ENCODE measurements at places on chromosomes 5 and 9.
A peak's percentile ranks its signal among the peaks of the same experiment; 100 is the strongest.

- DNase-seq, result no peak
These were observed 176.5 kb upstream of the PANK3 start for GRCh38 chr5:168755548-168756093.

GRCh38 chr5:59764361-59764760, 129.2 kb downstream of the PDE4D start:
- DNase-seq, result no peak

DNA sequence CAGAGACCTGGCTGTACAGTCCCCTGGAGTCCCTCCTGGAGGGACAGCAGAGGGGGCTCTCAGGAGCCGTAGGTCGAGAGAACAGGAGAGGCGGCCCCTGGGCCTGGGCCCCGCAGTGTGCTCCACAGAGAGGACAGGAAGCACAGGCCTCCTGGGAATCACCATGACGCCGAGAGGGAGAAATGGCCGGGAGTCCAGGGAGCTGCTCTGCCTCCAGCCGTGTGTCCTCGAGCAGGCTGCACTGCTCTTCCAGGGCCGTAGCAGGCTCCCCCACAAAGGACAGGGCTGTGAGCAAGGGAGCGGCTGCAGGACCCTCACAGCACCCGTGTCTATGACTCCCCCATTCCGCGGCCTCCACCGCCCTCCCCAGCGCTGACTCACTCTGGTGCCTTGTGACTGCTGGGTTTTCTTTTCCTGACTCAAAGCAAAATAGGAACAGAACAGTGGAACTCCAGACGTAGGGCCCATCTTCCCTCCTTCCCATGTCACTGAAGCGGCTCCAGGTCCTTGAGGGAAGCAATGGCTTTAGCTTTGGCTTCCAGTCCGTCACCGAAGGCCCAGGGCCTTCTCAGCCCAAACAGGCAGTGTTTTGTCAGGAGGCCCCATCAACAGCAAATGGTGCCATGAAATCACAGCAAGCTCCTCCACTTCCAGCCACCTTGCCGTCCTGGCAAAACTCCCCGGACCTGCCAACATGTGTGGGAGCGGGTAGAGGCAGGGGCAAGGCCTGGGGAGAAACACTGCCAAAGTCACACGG, 114.2 kb downstream of the LHFPL2 start:
- no peak for DNase-seq

GRCh38 chr5:55232985-55233928, at the start of gene CCNO:
TSS of gene CCNO (minus strand) at chr5:55233608. CDS start at chr5:55233523, 85 bp downstream.
- peak; percentile 39 for DNase-seq

- DNase-seq, result no peak
These were observed 23.8 kb downstream of the NEURL1B start for GRCh38 chr5:172664681-172665541.

GRCh38 chr9:36276781-36277181, 18.5 kb upstream of the GNE start:
- no peak for DNase-seq

- DNase-seq, result no peak
These were observed 95.8 kb downstream of the DOCK2 start for GRCh38 chr5:169732841-169733240.

DNA sequence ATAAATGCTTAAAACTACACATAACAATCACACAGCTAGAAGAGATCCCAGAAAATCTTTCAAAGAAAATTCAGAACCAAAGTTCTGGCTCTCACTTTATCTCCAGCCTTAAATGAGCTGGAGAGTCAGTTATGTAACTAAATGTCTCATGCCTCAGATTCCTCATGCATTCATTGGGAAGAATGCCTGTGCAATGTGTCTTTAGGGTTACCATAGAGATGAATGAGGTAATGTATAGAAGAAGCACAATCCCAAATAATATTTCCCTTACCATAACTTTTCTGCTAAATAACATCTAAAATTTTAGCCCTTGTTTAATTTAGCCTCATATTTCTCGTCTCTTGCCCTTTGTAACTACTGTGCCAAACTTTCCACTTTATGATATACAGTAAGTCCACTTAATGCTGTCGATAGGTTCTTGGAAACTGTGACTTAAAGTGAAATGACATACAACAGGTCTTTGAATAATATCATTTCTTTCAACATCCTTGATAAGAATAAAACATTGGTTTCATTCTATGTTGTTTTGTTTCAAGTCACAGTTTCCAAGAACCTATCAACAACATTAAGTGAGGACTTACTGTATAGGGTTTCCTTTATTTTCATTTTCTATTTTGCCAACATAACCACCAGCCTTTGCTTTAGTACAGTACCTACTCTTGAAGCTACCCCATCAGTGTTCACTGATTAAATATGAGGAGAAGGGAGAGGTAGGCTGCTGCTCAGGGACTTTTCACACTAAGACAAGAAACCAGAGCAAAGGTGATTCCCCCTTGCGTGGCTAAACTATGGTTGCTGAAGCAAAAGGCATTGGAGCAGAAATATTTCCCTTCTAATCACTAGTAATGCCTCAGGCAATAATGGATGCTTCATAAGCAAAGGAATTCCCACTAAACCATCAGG, 295.7 kb upstream of the PTGER4 start:
- no peak for DNase-seq

GRCh38 chr9:91398926-91399325, 24.7 kb downstream of the NFIL3 start:
- DNase-seq, result no peak

DNA sequence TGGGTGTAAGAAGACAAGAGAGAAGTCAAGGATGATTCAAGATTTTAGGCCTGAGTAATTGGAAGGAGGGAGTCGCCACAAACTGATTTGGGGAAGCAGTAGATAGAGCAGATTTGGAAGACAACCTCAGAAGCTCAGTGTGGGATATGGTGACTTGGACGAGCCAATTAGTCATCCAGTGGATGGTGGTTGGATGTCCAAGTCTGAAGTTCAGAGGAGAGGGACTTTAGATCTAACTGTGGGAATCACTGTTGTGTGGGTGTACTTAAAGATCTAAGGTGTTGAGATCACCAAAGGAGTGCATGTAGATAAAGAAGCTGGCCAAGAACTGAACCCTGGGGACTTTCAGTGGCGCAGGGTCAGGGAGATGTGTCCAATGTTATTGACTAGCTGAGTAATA, 2.2 kb downstream of the IDNK start:
- no peak for DNase-seq

DNA sequence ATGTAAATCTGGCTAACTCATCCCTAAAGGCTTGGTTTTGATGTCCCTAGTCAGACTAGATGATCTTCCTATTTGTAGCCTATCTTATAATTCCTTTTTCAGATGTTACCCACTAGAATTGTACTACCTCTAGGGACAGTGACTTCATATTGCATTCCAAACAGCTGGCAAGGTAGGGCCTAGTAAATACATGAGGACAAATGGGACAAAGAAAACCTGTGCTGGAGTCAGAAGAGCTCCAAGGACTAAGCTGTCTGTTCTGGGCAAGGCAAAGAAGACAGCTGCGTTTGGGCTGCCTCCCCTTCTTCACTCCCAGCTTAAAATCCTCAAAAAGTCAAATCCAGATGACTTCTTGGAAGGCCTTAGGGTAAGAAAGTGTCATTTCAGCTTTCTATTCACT, 10.0 kb downstream of the DMXL1 start:
- DNase-seq, result no peak

DNA sequence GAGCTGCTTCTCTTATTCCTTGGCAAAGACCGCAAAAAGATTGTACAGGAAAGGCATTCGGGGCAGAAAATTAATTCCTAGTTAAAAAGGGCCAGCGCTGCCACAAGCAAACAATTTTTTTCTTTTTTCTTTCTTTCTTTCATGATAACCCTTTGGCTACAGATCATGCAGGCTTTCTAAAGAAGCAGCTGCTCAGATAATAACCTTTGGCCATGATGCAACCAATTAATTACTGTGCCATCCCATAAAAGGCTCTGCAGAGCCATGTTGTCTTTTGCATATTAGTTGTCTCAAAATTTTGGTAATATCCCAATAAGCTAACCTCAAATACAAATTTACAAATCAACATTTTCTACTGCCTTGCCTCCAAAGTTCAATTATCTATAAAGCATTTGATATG, 758.4 kb upstream of the SEMA6A start:
- DNase-seq, result no peak

DNA sequence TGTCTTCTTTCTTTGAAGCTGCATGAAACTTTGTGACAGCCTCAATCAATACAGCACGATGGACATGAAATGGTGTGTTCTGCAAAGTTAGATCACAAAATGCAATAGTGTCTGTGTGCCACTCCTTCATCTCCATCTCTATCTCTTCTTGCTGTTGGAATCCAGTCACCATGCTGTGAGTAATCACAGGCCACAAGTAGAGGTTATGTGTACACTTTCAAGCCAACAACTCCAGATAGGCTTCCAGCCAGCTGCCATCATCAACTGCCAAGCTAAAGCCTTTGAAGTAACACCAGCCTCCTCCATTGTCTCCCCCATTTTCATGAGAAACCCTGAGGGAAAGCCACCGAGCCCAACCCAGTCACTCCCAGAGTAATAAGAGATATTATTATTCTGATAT, 360.6 kb downstream of the PTPRD start:
- DNase-seq, result no peak

DNA sequence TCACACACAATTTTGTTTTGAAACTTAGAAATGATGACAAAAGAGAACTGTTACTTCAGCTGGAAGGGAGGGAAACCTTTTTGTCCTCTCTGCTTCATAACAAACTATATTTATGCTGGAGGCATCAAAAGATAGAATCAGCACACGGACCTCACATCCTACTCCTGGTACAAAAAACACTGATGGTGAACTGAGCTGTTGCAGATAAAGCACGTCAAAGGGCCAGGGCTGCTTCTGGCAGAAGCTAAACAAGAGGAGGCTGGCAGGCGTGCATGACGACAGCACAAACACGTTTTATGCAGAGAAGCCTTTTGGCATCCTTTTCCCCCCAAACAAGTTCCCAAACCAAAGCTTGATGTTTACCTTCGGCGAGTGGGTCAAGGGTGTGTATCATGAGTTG, 169.6 kb downstream of the SLC24A2 start:
- no peak for DNase-seq

- DNase-seq, result no peak
These were observed 274.5 kb downstream of the PLK2 start for GRCh38 chr5:58185397-58185796.

DNA sequence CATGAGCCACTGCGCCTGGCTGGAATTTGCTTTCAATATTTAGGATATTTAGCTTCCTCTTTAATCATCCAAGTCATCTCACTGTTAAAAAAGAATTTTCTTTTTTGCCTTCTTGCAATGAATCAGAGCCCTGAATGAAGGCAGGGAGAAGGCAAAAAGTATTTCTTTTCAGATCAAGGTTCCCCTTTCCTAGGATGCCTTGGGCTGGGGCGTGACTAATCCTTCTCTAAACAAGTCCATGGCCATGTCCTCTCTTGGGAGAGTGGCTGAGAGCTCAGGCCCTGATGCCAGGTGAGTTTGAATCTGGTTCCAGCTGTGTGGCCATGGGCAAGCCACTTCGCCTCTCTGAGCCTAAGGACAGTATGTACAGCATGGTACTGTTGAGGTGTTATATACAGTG, 84.8 kb upstream of the NEURL1B start:
- DNase-seq, result no peak

DNA sequence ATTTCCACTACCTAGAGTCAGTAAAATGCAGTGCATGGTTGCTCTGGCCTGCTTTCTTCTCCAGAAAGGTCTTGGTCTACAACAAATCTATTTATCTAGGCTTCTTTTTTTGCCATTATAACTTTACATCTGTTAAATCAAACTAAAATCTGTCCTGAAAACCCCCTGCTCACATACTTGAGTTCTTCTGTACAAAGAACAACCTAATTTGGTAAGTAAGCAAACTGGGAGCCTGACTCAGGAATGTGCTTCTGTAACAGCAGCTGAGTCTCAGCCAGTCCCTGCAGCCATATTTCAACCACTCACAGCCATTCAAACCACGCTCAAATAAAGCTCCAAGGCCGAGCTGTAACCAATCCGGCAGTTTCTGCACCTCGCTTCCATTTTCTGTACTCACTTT, 95.8 kb downstream of the PLPP1 start:
- no peak for DNase-seq

GRCh38 chr9:77725820-77726219, 77.7 kb upstream of the GNA14 start:
- no peak for DNase-seq

DNA sequence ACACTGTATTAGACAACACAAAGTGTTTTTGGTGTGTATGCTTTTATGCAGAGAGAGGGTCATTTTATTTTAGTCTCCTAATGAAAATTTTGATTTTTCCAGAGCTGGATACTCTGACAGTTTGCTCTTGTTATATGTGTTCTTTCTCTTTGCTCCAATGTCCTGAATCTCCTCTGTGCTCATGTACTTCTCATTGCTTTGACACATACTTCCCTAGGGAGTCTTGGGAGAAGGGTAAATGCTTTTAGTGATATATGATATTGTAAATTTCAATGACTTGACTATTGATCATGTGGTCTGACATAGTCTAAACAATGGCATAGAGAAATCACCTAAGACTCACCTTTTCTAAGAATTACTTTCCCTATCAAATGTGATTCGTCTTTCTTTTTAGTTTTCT, 972.6 kb upstream of the EDIL3 start:
- no peak for DNase-seq

DNA sequence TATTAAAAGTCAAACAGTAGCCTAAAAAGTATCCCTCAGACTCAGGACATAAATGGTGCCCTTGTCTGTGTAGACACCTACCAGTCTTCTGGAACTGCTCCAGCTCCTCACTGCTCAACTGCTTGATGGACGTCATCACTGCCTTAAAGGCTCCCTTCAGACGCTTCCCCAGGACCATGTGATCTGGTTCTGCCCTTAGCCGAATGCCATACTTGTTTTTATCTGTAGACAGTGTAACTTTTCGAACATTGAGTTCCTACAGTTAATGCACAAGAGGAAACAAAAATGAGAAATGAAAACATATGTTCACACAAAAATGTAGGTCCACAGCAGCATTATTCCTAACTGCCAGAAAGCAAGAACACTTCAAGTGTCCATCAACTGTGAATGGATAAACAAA, 46.2 kb downstream of the IARS1 start:
- no peak for DNase-seq

DNA sequence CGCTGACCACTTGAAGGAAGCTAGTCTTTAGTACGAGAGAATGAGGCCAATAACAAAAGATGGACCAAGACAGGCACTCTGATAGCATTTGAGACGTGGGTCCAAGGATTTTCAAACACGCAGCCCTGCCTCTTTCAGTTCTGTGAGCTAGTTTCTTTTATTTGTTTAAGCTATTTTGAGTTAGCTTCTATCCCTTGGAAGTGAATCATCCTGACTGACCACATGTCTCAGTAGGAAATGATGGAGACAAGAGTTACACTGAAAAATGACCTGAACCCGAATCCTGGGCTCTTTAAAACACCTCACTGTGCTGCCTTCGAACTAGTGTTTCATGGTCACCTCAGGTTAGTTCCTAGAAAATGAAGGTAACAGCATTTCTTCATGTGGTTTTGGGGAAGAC, 9.9 kb downstream of the TEK start:
- no peak for DNase-seq

DNA sequence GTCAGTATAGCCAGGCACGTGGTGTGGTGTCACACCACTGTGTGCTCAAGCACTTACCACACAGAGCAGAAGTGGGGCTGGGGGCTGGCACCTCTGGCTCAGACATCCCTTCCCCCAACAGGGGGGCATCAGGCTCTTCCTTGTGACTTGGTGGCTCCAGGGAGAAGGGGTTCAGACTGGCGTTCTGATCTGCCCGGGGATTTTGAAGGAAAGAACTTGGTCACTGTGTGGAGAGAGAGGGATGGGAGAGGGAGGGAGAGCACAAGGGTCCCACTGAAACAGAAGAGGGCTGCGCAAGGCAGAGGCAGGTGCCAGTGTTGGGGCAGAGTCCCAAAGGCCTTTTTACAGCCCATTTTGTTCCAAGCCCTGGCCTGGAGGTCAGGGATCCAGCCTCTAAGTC, 109.7 kb upstream of the ALDH1B1 start:
- DNase-seq, result no peak
